ENCODE measurements at places on chromosomes 1 and 21.

DNA sequence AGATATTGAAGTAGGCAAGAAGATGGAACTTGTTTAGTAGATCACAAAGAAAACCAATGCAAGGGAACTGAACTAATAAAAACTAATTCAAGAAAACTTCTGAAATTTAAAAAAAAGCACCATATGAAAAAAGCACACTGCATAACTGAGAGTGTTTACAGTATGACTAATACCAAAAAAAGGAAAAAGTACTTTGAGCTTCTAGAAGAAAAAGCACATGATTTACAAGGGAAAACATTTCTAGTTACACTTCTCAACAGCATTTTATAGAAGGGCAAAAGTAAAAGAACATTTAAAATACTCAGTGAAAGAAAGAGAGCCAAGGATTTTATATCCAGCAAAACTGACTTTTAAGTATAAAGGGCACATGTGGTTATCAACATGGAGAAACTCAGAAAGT is 233.6 kb downstream of the RPS6KC1 start:
- DNase-seq, result no peak

DNA sequence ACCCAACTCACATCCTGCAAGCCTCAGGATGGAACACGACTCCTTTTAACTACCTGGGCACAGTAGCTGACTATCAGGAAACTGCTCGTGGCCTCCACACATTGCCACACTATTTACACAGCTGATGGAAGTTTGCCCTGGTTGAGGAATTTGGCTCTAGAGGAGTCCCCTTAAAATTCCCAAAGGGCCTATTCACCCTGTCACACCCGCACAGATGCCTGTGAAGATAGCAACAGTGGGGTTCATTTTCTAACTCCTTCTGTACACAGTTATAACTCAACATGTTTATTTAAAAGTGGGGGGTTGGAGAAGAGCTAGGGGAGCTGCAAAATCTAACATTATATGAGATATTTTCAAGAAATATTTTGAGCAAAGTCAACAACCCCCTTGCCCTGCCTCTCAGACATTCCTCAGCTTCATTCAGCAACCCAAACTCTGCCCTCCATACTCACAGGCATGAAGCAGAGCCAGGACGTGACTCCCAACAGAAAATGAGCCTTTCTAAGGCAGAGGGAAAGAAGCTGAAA is 35.8 kb upstream of the CCN1 start:
- DNase-seq, result no peak

GRCh38 chr1:87436534-87436933 is 107.9 kb downstream of the LMO4 start:
- no peak for DNase-seq

DNA sequence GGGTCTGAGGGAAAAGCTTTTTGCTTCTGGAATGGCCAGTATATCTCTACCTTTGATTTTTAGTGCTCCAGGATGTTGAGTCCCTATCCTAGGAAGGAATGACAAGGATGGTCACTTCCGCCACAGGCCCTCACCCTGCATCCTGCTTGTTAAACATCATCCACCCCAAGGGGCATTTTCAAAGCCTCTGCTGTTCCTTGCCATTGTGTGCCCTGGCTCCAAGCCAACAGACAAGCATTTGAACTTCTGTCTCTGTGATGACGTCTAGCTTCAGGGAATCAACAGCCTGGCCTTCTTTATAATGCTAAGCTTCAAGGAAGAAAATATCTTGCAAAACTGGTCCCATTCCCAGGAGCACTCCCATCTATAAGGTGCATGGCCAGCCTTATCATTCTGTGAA is 12.3 kb upstream of the JAM2 start:
- no peak for DNase-seq

DNA sequence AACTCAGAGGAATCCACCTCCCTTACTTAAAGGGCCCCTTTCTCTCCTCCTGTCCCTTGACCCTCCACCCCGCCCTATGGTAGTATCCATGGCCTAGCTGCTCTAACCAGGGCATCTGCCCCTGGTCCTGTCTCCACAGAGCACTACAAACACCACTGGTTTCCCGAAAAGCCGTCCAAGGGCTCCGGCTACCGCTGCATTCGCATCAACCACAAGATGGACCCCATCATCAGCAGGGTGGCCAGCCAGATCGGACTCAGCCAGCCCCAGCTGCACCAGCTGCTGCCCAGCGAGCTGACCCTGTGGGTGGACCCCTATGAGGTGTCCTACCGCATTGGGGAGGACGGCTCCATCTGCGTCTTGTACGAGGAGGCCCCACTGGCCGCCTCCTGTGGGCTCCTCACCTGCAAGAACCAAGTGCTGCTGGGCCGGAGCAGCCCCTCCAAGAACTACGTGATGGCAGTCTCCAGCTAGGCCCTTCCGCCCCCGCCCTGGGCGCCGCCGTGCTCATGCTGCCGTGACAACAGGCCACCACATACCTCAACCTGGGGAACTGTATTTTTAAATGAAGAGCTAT is 1.7 kb downstream of the BTG2 start:
- peak; percentile 13 for DNase-seq
